ENCODE measurements at places on chromosomes 2 and 18.

- no peak for DNase-seq
Measured at GRCh38 chr2:120132691-120133090, 90.5 kb downstream of the TMEM185B start.

GRCh38 chr2:176581557-176582165 is 312.4 kb downstream of the MTX2 start:
- no peak for DNase-seq

GRCh38 chr2:121663434-121663833 is 14.2 kb upstream of the CLASP1 start:
- no peak for DNase-seq

- no peak for DNase-seq
Measured at GRCh38 chr2:121197369-121198091, 87.5 kb downstream of the TFCP2L1 start.

DNA sequence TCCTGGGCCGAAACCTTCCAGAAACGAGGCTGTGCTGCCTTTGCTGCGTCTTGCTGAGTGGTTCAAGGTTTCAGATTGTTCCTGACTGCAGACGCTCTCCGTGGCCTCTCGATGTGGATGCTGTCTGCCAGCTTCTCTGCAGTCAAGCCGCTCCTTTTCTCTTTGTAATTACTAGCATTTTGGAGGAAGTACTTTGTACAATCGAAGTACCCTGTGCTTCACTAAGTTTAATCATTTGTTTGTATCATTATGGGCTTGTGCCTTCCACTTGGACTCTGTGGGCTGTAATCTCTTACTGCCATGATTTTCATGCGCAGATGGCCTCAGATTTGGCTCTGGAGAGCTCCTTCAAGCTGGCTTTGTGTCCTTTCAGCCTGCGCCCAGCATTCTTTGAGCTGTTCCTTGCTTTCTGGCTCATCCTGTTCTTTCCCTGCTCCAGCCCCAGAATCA is 49.3 kb downstream of the TRAF3IP1 start:
- DNase-seq: no peak

- DNase-seq: no peak
Measured at GRCh38 chr2:181036445-181036844, 56.0 kb downstream of the UBE2E3 start.

- no peak for DNase-seq
Measured at GRCh38 chr2:209734805-209735204, 36.8 kb upstream of the UNC80 start.

DNA sequence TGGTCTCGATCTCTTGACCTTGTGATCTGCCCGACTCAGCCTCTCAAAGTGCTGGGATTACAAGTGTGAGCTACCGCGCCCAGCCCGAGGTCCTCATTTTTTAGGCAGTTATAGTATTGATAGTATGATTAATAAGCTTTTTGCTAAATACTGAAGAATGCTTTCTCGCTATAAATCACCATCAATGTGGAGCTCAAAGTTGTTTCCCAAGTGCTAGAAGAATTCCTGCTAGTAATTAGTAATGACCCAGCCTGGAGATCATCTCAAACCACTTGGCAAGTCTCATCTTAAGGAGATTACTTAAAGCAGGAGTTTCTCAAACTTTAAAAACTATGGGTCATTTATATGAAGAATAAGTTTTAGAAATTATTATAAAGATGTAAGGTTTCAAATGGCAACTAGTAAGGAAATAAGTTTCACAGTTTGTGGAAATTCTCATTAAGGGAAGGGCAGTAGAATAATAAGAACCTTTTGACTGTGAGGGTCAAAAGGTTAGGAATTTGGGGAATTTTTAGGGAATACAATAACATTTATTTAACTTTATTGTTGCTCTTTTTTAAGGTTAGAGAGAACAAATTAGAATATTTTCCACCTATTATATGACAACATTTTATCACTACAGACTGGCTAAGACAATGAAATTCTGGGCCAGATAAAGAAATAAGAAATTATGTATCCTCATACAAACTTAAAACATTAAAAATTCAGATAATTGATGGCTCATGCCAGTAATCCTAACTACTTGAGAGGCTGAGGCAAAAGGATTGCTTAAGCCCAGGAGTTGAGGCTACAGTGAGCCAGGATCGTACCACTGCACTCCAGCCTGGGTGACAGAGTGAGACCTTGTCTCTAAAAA is 148.6 kb upstream of the MAP3K20 start:
- DNase-seq: no peak

DNA sequence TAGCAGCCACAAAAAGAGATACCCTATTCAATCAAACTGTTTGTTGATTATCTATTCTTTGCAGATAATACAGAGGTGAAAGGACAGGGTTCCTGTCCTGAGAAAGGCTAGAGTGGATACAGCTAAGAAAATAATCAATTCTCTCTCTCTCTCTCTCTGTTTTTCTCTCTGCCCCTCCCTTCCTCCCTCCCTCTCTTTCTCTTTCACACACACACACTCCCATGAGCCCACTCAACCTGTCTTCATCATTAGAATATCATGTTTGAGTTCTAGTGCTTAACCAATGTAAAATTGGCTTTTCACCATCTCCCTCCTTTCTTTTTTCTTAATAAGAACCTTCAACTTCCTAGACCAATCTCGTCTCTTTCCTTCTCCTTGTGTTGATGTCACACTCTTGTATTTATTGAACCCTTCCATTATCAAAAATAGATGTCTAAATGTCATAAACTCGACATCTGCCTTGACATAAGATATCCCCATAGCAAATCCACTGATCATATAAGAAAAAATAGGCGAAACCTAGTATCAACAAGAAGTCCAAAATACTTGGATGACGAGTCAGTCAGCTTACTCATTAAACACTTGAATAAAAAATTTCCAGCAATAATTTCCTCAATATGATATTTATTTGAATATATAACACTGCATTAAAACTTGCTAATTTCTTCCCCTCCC is 42.8 kb upstream of the CYTIP start:
- DNase-seq: no peak

DNA sequence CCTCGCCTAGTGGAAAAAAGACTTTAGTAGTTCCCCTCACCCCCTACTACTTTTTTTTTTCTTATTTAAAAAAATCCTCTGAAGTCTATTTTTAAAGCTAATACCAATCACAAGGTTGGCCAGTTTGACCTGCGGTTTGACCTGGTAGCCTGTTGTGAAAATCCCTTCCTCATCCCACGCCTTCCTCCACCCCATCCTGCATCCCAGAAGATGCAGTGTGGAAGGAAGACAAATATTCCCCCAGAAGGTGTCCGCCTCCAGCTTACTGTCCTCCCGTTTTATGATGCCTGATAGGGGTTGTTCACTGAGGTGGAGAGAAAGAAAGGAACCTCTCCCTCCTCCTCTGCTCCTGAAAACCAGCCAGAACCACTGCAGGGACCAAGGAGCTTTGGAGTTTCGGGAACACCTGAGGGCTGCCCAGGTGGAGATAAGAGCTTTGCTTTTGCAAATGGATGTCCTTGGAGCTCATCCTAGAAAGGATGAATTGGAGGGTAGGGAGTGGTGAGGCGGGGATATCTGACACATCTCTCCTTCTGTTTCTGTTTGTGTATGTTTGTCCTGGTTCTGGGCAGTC is 909 bp downstream of the ATP6V1C2 start:
- DNase-seq: no peak

DNA sequence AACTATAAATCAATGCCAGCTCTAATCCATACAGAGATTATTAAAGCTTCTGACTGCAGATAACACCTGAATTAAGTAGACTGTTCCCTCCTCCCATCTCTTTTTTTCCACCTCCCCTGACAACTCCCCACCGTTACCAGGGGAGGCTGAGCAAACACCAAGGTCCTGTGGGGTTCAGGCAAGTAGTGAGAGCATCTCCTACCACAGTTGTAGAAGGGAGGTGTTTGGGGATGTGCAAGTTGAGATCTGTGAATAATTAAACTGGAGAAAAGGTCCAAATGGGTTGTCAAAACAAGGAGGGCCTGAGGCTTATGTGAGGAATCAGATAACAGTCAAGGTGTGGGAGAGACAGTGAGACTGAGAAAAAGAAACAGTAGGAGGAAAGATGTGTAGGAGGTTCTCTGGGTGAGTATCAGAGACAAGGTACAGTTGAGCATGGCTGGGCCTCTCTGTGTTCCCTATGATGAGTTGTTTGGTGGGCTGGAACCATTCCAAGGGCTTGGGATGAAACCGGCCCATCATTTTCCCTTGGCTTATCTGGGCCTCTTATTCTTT is 194.6 kb downstream of the CYRIA start:
- DNase-seq: no peak

GRCh38 chr2:10790228-10790973 is 22.2 kb downstream of the PDIA6 start:
- DNase-seq: no peak

DNA sequence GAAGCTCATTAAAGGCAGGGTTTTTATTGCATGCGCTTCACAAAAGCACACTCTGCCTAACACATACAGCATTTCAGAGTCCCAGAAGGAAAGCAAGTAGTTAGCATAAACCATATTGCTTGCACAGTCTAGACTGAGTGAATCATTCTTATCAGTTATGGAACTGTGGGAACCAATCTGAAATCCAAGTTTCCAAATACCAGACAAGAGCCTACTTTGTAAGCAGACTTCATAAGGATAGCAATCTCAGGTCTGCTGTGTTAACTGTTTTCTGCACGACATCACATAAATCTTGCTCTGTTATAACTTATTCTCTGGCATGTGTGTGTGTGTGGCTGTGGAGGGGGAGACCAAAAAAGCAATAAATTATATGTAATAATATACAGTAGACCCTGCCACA is 608.1 kb upstream of the REG3G start:
- no peak for DNase-seq

DNA sequence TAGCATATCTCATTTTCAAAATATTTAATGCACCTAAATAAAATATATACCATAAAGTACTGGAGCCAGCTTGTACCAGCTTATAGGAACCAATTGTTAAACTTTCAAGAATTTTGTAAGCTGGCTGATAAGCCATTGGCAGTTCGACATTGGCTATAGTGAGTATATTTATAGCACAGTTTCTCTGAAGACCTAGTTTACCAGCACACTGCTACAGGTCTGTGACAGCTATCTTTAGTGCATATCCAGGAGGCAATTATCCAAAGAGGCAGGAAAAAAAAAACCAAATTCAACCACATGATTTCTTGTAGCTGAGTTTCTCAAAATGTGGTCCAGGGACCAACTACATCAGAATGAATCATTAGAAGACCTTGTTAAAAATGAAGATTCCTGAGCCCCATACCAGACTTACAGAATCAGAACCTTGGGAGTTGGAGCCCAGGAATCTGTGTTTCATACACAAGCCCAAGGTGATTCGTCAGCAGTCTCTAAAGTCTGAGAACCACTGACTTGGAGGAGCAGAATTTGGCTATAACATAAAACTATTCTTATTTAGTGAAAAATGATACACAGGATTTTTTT is 279.0 kb upstream of the NRP2 start:
- no peak for DNase-seq

- DNase-seq: no peak
Measured at GRCh38 chr18:36199691-36200295, 12.5 kb downstream of the MOCOS start.

- no peak for DNase-seq
Measured at GRCh38 chr18:79736846-79737245, 57.2 kb downstream of the CTDP1 start.

DNA sequence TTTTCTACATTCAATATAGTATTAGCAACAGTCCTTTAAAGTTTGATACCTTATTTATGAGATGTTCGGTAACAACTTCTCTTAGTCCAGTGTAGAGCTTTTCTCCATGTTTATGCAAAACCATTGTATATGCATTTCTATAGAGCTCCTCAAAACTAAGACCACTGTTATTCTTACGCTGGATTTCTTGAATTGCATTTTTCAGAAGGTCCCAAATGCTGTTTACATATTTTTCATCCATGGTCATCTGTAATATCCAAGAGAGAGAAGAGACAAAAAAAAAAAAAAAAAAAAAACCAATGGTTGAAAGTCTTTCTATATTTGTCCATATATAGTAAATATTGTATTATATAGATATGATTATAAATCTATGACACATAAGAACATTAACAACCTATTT is 27.6 kb downstream of the CUL3 start:
- no peak for DNase-seq

DNA sequence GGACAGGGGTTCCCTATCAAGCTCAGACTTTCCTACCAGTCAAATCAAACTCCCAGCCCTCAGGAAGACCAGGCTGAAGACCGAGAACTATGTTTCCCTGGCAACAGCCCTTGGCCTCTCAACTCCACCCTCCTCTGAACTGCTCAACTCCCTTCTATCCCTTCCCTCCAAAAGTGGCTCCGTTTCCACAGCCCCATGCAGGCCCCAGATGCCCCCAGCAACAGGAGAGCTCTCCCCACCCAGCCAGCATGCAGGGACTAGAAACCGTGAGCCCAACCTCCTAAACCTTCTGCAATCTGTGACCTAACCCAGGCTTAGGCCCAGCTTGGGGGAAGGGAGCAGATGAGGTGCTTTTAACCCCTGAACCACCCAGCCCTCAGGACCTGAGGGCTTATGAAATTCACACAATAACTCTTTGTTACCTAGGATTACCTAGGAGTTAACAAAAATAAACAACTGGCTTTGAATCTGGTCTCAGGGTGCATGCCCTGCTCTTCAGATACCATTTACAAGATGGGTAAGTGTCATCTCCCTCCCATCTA is 87.2 kb downstream of the BCL11A start:
- DNase-seq: no peak

GRCh38 chr2:218421027-218421426 is 2.1 kb downstream of the VIL1 start:
- no peak for DNase-seq

DNA sequence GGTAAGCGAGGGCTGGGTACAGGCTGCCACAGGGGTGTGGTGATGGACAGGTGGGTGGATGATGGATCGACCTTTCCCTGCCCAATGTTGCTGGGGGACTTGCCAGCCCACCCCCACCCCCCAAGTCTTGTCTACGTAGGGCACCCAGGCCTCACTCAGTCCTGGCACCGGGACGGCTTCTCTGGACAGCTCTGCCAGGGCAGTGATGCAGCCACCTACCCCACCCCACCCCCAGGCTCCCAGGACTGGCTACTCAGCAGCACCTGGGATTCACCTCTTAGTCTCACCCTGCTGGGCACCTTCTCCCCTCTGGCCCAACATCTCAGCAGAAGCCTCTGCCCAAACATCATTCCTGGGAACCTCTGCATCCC is 55.7 kb downstream of the ANKMY1 start:
- DNase-seq: no peak

- no peak for DNase-seq
Measured at GRCh38 chr2:156826341-156826933, 390.3 kb downstream of the GPD2 start.

All from stimulated activated CD8-positive, alpha-beta memory T cell treated with anti-CD3 and anti-CD28 coated beads, Interleukin-2, amount 100 ng/mL, for 1 hour (primary cell).